ENCODE measurements at places on chromosomes 7 and 10.

- no peak for DNase-seq
These were observed 5.5 kb downstream of the CNNM2 start for GRCh38 chr10:102923601-102924000.

DNA sequence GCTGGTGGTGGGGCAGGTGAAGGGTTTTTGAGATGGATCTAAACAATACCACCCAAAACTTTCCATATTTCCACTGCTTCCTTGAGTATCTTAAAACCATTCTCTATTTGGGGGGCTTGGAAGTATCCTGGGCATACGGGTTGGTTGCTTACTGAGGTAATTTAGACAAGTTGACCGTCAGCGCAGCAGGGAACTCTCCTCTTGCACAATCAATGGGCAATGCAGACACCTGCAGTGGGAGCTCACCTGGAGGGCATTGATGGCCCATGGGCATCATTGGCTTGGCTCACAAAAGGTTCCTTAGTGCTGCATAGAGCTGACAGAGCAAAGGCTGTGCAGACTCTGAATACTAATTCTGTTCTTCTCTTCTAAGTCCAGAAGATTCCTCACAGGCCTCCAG, 101.5 kb downstream of the EPDR1 start:
- DNase-seq = no peak

DNA sequence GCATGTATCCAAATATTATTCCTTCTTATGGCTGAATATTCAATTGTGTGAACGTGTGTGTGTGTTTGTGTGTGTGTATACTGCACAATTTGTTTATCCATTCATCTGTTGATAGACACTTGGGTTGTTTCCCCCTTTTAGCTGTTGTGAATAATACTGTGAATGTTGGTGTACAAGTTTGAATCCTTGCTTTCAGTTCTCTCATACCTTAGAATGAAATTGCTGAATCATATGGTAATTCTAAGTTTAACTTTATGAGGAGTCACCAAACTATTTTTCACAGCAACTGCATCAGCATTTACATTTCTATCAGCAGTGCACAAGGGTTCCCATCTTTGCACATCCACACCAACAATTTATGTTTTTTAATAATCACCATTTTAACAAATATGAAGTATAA, 86.9 kb upstream of the GATAD1 start:
- DNase-seq = no peak

- DNase-seq = no peak
These were observed at the start of gene MACROH2A2 for GRCh38 chr10:70052462-70053217. Gene MACROH2A2, plus strand, starts transcription at chr10:70052846. Its CDS starts 22,813 bp downstream, at chr10:70075659.

DNA sequence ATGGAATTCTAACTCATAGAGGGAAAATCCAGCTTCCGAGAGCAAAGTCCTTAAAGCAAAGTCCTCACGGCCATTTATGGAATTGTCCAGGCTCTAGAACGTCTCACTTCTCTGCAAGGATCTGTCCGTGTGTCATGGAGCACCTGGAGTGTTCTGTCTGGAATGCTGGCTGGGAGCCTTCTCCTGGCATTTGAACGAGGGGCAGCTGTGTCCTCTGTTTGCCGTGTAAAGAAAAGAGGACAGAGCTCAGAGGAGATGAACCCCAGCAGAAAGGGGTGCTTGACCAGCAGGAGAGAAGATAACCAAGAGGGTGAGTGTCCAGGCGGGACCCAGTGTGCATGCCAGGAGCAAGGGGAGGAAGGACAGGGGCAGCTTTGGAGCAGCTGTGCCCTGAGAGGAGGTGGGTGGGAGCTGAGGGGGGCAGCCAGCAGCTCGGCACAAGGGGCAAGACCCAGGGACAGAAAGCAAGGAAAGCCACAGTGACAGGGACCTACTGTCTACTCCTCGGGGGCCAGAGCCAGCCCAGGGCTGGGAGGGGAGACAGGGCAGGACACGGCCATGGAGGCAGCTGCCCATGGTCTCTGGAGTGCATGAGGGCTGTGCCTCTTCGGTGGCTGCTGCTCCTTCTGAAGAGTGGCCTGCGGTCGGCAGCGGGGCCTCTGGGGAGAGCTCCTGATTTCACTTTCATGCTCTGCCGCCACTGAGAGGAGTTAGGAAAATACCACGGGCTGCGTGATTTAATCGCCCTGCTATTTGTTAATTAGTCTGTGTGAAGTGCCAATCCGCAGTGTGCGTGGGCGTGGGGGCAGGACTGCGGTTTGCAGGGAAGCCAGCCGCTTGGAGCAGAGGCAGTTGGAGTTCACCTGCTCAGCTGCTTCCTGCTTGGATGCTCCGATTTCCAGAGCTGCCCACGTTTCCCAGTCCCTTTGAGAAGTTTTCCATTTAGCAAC, 149.3 kb upstream of the SHH start:
- DNase-seq = no peak

Measured in bone marrow (tissue), 2 donors.